ENCODE measurements at places on chromosomes 12 and 14. TPM values are rescaled to one million over a fixed set of nuclear protein-coding genes. Genes with fewer than 3 reads are reported as not detected.

DNA sequence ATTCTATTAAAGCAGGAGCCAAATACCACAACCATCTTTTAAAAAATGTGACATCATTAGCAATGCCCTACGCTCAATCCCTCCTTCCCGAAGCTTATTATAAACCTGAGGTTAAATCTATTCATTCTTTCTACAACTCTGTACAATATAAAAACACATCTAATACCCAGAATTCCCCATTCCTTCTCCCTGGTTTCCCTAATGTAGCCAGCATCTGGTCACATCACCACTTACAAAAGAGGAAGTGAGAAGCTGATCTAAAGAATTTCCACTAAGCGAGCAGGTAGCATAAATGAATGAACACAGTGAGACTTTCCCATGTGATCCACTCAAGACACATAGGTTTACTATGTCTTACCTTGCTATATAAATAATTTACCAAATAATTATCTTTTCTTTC lies 90.4 kb downstream of the LRP6 start:
- DNase-seq = no peak

- no peak for DNase-seq
Observed at GRCh38 chr12:54006559-54007220, 2.1 kb upstream of the HOXC8 start.

GRCh38 chr12:101277443-101277842 lies 2.5 kb upstream of the UTP20 start:
- DNase-seq = no peak

- DNase-seq = peak; percentile 31
Observed at GRCh38 chr14:34322940-34323418, 139.1 kb downstream of the SPTSSA start.

DNA sequence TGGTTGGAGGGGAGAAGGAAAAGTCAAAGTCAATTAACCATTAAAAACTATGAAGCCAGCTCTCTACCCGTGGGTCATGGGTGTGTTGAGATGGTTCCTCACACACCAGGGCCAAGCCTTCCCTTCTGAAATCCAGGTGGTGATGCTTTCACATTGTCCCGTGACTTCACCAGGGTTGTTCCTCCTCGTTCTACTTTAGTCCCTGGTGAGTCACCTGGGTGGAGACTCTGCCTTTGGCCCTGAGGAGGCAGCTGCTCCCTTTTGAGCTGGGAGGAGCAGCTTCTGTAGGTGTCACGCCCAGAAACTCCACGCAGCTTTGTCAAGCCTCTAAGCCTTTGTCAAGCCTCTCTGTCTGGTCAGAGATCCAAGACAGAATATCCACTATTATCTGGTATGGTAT lies 348.3 kb downstream of the BMP4 start:
- DNase-seq = peak; percentile 26

DNA sequence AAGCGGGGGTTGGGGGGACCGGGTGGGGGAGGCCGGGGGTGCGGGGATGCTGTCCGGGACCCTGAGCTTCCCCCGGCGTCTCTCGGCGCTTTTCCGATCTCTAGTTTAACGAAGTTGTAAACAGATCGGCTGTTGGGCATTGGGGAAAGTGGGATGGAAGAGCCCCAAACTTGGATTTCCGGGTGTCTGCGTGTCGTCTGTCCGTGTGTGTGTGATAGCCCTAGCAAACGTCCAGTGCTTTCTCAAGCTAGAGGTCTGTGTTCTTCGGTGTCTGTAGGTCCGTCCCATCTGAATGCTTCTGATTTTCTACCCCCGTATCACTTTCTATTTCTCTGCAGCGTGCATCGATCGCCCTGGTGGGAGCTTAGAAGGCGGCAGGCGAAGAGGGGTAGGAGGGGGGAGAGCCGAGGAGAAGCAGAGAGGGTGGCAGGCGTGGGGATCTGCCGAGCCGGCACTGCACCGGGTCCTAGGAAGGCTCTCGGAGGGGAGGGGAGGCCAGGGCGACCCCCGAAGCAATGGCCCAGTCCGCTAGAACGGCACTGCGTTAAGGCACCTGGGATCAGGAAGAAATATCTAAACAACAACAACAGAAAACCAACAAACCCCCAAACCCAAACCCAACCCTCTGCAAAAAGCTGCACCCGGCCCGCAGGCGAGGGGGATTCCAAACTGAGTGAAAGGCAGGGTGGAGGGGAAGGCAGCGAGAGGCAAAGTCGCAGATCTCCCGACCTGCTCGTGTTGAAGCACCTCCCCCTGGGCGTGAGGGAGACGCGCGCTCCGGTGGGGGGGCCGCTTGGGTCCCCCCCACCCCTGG lies 1.0 kb downstream of the KCNA1 start:
- no peak for DNase-seq

GRCh38 chr14:61113561-61114225 lies 132.6 kb downstream of the SLC38A6 start:
- DNase-seq = no peak

Gene TROAP
- 6.6 TPM for total RNA-seq

Gene TTC9
- 4.0 TPM for total RNA-seq
